ENCODE measurements at places on chromosomes 16 and 17.
A peak's percentile ranks its signal among the peaks of the same experiment; 100 is the strongest.

GRCh38 chr17:65557349-65558310 is 3.8 kb downstream of the AXIN2 start:
- peak; percentile 34 for DNase-seq

- peak; percentile 75 for DNase-seq
These were observed 10.3 kb downstream of the NT5M start for GRCh38 chr17:17313350-17313991.

DNA sequence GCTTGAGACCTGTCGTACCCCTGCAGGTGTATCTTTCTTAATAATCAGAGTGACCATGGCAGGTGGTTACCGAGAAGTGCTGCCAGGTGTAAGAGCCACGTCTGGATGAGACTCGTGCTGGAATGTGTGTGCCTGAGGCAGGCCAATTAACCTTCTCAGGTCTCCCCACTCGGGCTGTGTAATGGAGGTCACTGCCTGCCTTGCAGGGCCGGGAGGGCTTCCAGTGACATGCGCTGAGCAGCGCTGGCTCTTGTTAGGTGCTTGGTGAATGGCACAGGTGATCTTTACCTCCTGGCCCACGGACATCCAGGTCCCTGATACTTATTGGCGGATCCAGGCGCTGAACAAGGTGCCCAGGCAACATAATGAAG is 4.6 kb upstream of the GSE1 start:
- DNase-seq: peak; percentile 65

DNA sequence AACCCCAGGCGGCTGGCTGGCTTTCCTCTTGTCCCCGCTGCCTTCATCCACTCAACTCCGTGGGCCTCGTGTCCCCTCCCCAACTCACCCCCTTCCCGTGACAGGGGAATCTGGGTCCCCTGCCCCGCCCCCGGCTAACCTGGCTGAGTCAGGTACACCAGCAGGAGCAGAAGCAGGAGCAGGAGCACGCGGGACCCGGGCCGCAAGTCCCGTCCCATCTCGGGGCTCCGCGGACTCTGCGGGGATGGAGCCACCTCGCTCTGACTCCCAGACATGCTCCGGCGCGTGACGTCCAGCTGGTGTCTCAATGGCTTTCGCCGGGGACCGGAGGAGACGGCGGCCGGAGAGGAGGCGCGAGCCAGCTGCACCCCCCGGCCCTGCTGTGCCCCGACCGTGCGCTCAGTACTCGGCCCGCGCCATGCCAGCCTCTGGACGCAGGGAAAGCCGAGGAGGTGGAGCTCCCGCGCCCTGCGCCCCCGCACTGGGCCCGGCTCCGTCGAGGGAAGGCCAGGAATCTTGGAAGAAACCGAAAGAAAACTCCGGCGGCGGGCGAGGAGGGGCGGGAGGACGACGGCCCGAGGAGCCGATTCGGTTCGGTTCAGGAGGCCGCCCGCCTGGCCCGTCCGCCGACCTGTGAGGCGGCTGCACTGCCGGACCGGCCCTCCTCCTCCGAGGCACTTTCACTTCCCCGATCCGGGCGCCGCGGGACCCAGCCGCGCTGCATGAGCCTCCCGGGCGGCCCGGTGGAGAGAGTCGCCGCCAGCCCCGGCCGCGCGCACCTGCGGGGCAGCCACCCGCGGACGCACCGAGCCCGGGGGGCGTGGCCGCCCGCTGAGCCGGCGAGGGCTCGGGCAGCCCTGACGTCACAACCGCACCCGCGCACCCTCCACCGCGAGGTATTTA is at the start of the genes CXCL16 and ZMYND15:
Gene CXCL16 (minus strand): TSS at position 807 of the 903 bp plus-strand sequence. CDS start 589 bp downstream, at position 218.
Gene ZMYND15 (plus strand): TSS at position 712 of the 903 bp plus-strand sequence. CDS start 716 bp downstream, outside the sequence.
- peak; percentile 69 for DNase-seq

GRCh38 chr17:34399725-34400124 is 36.7 kb upstream of the CCL1 start:
- DNase-seq: no peak

- DNase-seq: no peak
These were observed 2.0 kb downstream of the UBALD2 start for GRCh38 chr17:76267051-76267576.

GRCh38 chr16:27816561-27816960 is 247.0 kb downstream of the GSG1L start:
- DNase-seq: no peak

- DNase-seq: no peak
These were observed 216.7 kb downstream of the RPTOR start for GRCh38 chr17:80761110-80761871.

DNA sequence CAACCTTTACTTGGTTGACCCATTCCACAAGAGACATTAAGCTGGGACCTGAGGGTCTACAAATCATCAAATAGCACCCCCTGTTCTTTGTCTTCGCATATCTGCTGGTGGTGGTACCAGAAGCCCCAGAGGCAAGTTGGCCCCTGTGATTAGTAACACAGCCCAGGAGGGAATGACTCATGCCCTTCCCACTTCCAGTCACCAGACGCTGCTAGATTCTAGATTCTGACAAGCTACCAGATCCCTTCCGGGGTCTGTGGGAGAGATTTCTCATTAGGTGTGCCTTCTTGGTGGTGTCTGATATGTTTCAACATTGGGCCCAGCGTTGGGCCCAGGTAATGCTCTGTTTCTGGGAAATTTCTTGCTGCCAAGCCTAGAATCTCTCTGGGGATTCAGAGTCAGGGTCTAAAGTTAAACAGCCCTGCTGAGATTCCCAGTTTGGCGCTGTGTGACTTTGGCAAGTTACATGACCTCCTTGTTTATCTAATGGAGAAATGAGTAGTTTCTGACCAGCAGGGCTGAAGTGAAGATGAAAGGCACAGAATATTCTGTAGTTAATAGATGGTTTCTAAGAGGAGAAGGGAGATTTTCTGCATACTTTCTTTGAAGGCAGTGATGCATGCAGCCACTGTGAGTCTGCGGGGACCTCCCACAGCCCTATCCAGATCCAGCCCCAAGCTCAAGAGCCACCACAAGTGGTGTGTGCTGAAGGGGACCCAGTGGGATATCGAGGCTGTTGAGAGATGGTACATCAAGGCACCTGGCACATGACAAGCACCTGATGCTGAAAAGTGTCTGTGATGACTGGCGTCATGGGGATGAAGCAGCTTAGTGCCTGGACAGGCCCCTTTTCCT is 3.9 kb downstream of the TRPV2 start:
- DNase-seq: peak; percentile 71

- DNase-seq: no peak
These were observed 205.7 kb downstream of the SNX29 start for GRCh38 chr16:12182212-12182611.

All from thyroid gland (tissue), 4 donors.